Lung microvascular endothelial cell (primary cell): ENCODE measurements at places on chromosomes 3 and 15. TPM values are rescaled to one million over a fixed set of nuclear protein-coding genes. Genes with fewer than 3 reads are reported as not detected.

GRCh38 chr15:78977591-78978347, 32.9 kb upstream of the CTSH start:
- no peak for DNase-seq

DNA sequence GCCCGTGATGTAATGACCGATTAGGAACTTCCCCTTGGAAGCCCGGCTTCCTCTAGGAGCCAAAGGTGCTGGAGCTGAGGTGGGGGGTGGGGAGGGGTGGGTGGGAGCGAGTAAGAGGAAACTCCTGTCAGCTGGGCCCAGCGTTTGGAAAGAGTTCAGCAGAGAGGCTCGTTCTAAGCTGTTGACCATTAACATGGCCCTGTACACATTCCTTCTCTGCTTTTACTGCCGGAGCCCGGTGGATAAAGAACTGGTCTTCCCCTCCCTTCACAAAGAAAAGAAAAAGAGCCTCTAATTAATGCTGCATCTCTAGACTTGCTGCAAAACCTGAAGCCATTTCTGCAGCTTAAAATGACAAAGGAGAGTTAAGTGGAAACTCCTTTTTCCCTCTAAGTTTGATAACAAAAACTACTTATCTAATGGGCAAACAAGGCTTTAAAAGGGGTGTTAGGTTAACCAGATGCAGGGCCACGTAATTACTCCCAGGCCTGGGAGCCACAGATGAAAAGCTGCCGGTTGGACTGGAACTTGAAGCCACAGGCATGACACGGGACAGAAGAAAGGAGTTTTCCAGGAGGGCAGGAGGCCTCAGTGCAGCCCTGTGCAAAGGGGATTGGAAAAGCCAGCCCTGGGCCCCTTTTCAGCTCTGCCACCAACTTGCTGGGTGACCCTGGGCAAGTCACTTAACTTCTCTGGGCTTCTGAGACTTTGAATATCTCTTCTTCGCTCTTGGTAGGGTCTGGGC, 71.3 kb downstream of the SMAD6 start:
- DNase-seq: peak; percentile 76

FRMD4B gene
- total RNA-seq: 36.6 and 73.2 TPM in 2 replicates

- no peak for DNase-seq
These were observed 426.3 kb downstream of the AGBL1 start for GRCh38 chr15:86505951-86506350.

PDHB gene
- 56.4 and 59.3 TPM in 2 replicates for total RNA-seq

MFGE8 gene
- 31.2 and 40.1 TPM in 2 replicates for total RNA-seq

DNA sequence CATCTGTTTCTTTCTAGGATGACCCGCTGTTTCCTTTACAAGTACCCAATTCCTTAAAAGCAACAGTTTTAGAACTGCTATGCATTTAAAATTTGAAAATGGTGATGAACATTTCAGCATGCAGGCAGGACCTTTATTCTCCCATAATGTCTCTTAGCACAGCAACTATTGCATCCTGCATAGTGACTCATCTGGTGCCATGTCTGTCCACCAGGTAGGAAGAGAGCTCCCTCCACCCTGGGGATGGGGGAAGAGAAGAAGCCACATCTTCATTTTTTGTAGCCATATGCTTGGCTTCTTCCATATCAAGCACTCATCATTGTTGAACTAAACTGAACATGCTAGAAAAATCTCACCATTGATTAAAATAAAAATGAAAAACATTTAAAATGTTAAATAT, 9.9 kb downstream of the GPR15 start:
- no peak for DNase-seq

DNA sequence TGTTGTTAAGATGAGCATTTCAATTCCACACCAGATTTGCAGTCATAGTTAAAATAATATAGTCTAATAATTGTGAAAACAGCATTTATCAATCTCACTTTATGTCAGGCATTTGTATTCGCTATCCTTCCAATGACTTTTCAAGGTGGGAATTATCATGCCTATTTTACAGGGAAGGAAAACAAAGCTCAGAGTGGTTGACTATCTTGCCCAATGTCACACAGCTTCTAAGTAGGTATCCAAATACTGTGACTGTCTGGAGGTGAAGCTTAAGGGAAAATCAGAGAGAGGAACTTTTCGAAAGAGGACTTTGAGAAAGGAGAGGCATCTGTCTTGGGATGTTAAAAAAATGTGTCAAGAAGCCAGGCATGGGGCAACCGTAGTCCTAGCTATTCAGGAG, 443.1 kb downstream of the FOXP1 start:
- DNase-seq: no peak

USP50 gene
- total RNA-seq: 0.20 and 0.22 TPM in 2 replicates

LRTM1 gene
- total RNA-seq: not detected in 2 replicates

GRCh38 chr3:46709157-46709654, 8.0 kb downstream of the TMIE start:
- DNase-seq: no peak

GRCh38 chr3:49790626-49791411, 4.5 kb upstream of the IP6K1 start:
- DNase-seq: no peak

- peak; percentile 76 for DNase-seq
These were observed 20.2 kb upstream of the BTLA start for GRCh38 chr3:112519424-112520001.

ZNF502 gene
- total RNA-seq: 2.0 and 2.6 TPM in 2 replicates

GRCh38 chr3:77279276-77279675, 239.4 kb downstream of the ROBO2 start:
- DNase-seq: no peak

DNA sequence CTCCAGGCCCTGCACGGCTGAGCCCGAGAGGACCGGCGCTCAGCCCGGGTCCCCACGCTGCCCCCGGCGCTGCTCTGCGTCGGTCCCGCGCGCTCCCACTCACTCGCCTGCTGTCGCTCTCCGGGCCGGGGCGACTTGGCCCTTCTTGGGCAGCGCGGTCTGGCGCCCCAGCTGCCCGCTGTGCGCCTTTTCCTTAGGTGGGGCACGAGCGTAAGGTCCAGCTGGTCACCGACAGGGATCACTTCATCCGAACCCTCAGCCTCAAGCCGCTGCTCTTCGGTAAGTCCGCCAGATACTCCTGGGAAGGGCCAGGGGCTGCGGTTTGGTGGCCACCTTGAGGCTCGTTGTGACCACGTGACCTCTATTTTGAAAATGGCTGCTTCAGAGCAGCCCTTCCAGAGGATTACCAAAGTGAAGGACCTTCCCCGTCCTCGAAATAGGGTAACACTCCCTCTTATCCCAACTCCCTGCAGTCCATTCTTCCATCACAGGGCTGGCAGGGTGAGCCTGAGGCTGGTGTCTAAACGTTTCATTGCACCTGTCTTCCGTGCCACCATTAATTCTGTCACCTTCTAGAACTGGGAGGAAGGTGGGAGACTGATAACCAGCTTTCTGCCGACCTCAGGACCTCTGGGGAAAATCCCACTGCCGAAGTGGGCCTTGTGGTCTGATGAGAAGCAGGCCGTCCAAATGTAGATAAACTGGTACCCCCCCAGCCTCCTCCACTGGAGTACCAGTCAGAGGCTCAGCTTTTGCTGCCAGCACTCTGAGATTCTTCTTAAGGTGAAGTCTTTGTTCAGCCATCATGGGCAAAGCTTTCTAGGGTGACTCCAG, 812 bp downstream of the P4HTM start:
- DNase-seq: peak; percentile 23

GRCh38 chr3:162525771-162526170, 1029.2 kb downstream of the OTOL1 start:
- DNase-seq: no peak
